ENCODE measurements at places on chromosomes 4 and X.

GRCh38 chrX:83508006-83508405, at the start of gene POU3F4:
TSS of gene POU3F4 (plus strand) at chrX:83508290. CDS start at chrX:83508325, 35 bp downstream.
- DNase-seq = no peak

DNA sequence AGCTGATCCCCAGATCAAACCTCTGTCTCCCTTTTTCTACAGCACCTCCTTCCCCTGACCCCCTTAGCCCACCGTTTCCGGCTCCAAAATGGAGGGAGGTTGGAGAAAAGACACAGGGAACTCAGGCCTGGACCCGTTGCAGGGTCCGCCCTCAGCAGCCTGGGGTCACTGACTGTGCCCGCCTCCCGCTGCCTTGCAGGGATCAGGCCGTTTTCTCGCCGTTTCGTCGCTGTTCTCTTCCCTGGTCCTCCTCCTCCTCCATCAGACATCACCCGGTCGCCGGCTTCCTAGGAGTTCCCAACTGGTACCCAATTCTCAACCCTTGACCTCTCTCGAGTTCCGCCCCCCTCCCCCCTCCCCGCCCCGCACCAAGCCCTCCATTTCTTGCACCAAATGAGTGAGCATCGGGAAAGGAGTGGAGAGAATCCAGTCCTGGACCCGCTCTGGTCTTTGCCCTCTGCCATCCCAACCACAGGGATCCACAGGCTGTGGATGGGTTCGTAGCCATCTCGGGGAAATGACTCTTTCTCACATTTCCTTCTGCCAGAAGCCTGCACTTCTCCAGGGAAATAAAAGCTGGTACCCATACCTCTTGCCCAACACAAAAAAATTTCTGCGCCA, 493 bp downstream of the TCEAL5 start:
- no peak for DNase-seq

GRCh38 chr4:174423257-174423944, 98.9 kb downstream of the HPGD start:
- no peak for DNase-seq

DNA sequence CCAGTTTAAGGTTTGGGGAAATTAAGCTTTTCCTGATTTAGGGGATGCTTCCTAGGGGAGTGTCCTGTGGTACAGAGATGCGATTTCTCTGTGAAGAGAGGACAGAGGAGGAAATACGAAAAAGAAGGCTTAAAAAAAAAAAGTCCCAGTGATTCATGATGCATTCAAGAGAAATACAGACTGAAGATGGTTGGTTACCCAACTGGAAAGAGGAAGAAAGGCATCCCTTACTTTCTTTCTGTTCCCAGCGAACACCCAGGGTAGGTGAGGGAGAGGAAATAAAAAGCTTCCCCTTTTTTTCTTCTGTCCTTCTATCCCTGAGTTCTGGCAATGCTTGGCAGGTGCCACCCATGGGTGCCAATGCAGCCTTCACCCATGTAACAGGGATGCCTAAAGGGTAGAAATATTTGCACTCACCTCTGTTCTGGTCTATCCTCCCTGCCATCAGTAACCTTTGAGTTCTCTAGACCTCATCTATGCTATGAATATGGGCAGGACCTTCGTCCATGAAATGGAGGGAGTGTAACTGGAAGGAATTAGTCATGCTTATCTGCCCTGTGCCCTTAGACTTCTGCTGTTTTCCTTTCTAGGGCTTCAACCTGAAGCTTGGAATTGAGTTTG, 230.1 kb upstream of the GALNTL6 start:
- no peak for DNase-seq

DNA sequence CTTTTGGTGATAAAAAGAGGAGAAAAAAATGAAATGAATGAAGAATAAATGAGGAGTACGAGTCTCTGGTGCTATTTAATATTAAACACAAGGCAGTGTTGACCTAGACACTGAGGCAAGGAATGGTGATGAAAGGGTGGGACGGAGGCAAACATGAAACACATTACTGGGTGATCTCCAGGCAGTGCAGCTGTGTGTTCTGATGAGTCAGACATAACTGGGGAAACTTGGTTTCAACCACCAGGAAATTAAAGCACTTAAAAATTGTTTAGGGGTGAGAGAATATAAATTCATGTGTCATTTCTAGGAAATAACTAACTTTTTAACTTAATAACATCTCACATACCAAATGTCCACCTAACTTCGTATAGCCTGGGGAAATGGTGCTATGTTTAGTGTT, 19.7 kb upstream of the CXCL6 start:
- no peak for DNase-seq

GRCh38 chr4:110122201-110122600, 76.2 kb downstream of the ELOVL6 start:
- DNase-seq = no peak

DNA sequence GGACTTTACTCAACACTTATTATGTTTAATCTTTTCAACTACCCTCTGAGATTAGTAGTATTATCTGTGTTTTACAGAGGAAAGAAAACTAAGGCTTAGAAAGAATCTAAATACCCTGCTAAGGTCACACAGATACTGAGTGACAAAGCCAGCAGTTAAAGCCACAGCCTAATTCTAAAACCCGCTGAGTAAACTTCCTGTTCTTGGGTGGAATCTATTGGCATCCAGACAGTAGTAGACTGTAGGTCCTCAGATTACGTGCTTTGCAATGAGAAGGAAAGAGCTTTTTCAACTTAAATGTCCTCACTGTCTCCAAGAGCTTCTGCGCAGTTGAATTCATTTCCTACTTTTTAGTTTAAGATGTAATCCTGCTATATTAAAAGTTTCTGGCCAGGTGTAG, 126.0 kb downstream of the TENM3 start:
- no peak for DNase-seq

- no peak for DNase-seq
Observed at GRCh38 chr4:108902769-108903168, 139.9 kb upstream of the ETNPPL start.

GRCh38 chr4:122476745-122477144, 20.2 kb upstream of the IL2 start:
- no peak for DNase-seq

DNA sequence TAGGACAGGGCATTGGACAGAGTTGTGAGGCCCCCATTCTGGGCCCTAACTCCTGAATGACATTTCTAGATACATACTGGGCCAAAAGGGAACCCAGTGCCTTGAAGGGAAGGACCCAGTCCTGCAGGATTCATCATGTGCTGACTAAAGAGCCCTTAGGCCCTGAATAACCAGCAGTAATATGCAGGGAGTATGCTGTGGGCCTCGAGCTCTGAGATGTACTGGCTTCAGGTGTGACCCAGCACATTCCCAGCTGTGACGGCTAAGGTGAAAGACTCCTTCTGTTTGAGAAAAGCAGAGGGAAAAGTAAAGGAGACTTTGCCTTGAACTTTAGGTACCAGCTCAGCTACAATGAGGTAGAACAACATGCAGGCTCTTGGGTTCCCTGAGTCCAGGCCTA, 138.2 kb upstream of the HUWE1 start:
- DNase-seq = no peak

- no peak for DNase-seq
Observed at GRCh38 chr4:20376070-20376469, 124.4 kb downstream of the SLIT2 start.

GRCh38 chr4:47413521-47413920, 50.0 kb downstream of the COMMD8 start:
- DNase-seq = no peak

DNA sequence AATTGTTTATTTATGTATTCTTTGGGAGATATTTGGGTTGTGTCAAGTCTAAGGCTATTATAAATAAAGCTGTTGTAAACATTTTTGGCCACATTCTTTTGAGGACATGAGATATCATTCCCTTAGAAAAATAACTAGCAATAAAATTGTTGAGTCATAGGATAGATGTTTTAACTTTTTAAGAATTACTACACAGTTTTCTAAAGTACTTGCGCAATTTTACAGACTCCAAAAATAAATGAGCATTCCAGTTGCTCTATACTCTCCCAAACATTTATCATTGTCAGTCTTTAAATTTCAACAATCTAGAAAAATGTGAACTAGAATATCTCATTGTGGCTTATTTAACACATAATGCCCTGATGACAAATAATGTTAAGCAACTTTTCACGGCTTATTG, 189.1 kb upstream of the ADGRL3 start:
- no peak for DNase-seq

- DNase-seq = no peak
Observed at GRCh38 chr4:81442484-81443085, 29.1 kb downstream of the RASGEF1B start.

DNA sequence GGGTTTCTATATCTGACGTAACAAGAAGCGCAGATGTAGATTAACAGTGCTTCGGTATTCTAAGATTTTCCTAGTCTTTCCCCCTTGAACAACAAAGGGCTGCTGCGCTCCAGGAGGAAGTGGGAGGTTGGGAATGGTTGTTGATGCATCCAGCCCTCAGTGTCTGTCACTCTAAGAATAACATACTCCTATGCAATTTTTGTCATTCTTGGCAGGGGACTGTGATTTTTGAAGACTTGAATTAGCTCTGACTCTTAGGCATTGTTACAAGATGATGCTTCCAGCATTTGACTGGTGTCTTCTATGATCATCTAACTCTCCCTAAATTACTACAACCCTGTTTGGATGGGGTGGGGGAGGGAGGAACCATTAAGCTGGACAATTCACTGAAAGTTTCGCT, 394.2 kb downstream of the ARHGAP24 start:
- DNase-seq = no peak

GRCh38 chrX:38438321-38438720, 85.9 kb downstream of the OTC start:
- no peak for DNase-seq

DNA sequence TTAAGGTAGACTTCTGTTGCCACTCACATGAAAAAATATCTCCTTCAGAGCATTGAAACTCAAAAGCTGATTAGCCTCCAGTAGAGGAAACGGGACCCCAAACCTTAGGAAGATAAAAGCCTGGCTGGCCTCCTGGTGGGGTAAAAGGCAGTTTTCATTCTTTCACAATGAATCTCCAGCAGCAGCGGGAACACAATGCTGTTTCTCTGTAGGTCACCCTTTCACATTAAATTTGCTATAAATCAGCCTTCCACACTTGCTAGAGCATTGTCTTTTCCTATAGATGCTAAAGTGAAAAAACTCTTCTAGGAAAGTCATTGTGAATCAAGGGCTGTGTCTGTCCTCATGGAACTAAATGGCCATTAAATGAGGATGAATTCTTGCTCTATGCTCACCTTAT, 207.3 kb upstream of the MAGEB2 start:
- no peak for DNase-seq

DNA sequence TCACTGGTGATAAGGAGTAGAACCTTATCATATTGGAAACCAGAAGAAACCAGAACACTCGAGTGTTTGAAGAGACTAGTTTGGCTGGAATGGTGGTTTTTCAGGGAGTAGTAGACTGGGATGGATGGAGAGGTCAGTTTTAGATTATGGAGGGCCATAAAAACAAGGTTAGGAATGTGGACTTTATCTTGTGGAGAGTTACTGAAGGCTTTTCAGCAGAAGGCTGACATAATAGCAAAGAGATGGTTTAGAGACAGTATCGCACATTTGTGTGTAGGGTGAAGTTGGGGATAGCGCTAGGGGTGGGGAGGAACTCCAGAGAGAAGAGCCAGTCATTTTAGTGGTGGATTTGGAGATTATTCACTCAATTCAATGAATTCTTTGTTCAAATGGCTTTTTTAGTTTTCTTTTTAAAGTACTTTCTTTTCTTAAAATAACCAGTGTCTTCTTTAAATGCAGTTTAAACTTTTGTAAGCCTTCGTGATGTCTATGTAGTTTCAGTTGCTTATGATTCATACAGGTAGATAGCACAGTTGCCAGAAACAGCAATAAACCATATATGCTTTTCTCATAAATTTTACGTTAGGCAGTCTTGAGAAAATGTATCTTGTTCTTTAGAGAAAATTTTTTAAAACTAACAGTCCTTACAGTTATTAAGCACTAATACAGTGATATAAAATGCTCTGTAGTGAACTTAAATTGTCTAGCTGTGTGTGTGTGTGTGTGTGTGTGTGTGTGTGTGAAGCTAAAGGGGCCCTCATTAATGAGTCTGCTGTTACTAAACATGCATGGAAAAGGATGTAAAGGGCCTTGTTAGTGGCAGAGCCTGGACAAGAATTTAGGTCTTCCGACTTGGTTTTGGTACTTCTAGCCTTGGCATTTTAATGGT, 3.8 kb downstream of the ARHGAP10 start:
- DNase-seq = no peak

- DNase-seq = no peak
Observed at GRCh38 chr4:21205821-21206531, 505.7 kb downstream of the PACRGL start.

GRCh38 chr4:42512226-42512625, 114.9 kb downstream of the SHISA3 start:
- no peak for DNase-seq

DNA sequence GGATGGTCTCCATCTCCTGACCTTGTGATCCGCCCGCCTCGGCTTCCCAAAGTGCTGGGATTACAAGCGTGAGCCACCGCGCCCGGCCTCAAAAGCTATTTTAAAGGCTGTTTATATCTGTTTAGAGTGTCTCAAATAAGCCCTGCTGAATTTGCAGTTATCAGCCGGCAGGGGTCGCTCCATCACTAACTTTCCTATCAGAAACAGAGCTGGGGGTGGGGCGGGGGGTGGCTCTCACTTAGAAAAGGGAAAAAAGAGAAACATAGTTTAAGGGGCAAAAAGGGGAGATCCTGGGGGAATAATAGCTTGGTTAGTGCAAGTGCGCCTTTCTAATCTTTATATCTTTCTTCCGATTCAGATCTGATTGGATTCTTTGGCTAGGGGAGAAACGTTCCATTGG, 450.7 kb downstream of the UBE2NL start:
- DNase-seq = no peak

- no peak for DNase-seq
Observed at GRCh38 chr4:153217440-153217839, 13.2 kb downstream of the TRIM2 start.

GRCh38 chr4:11194431-11194830, 234.3 kb downstream of the HS3ST1 start:
- no peak for DNase-seq

DNA sequence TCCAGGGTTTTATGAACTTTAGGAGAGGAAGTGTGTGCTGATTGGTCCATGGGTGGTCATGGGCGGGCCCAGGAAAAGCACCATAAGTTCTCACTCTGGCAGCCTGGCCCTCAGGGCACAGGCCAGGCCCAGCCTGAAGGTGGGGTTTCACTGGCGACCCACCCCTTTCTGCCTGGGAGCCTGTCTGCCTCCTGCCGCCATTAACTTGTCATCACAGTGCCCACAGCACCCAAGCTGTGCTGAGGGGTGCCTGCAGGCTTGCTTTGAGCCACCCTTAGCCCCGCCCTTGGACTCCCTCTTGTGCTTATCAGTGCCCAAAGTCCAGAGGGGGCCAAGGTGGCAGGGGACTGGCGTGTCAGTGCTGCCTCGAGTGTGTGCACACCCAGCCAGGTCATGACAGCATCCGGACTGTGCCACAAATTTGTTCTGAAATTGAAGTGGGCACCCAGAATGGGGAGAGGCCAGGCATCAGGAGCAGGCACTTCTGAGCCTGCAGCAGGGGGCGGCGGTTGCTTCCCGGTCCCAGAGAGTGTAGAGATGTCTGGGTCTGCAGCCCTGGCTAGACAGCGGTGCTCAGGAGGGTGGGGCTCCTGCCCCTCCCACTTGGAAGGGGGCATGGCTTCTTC, 455.6 kb downstream of the TMA16 start:
- no peak for DNase-seq

Data from NCI-H345 (cell line).